Nucleus accumbens (tissue), 56 donors: ENCODE measurements at places on chromosomes 13 and 19.

- no peak for DNase-seq
Observed at GRCh38 chr19:45771311-45771933, 2.4 kb upstream of the SIX5 start.

- no peak for DNase-seq
Observed at GRCh38 chr13:24605923-24606372, 74.3 kb upstream of the ATP12A start.

GRCh38 chr13:84972907-84973306, 826.3 kb downstream of the SLITRK6 start:
- DNase-seq = no peak

- DNase-seq = no peak
Observed at GRCh38 chr19:15954820-15955219, 6.0 kb downstream of the OR10H4 start.

DNA sequence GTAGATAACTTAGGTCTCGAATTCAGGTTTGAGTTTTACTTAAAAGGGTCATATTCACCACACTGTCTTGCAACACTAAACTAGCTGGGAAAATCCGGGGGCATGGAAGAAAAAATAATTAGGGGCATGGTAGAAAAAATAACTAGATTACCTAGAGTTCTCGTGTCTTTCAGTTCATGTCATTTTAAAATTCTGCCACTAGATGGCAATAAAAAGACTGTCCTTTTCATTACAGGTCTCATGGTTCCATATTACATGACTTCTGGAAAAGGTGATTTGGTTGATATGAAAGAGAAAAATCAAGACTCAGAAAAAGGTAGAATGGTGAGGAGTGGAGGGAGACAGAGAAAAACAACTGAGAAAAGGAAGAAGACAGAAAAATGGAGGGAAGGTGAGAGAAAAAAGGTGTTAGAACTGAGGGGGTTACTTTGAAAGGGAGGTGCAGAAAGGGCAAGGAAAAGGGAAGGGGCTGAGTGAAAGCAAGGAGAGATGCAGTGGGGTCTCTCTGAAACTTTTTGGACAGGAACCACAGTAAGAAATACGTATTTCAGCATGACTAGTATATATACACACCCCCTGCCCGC, 299.0 kb downstream of the KLF12 start:
- DNase-seq = no peak

- no peak for DNase-seq
Observed at GRCh38 chr13:79986890-79987289, 354.0 kb downstream of the SPRY2 start.
